ENCODE measurements at places on chromosomes 3 and 15.
A peak's percentile ranks its signal among the peaks of the same experiment; 100 is the strongest.

GRCh38 chr3:148331081-148331846 lies 366.4 kb upstream of the AGTR1 start:
- no peak for DNase-seq

DNA sequence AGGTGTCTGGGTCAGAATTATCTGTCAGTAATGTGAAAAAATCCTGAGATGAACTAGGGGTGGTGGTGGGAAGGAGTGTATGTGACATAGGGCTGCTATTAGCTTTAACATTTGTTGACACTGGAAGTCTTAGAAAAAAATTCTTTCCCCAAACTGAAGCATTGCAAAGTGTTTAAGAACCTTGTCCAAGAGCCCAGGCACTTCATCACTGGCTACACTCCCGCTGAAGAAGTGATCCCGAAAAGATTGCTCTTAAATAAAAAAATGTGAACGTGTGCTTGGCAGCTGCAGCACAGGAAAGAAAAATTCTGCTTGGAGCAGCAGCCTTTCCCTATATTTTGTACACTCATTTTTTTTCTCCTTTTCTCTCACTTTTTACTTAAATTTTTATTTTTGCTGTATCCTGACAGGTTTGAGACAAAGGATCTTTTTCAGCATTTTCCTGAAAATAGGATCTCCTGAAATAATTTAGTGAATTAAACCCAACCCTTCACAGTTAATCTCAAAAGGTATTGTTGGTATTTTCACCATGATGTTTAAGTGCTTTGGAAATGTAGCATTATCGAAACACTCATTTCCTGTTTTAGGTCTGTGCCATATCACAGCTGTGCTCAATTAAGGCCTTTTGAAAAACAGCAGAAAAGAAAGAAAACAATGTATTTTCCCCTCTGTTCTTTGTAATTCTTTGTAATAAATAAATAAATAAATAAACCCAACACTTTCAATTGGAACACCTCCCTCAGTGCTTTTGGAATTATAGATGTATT lies 477.6 kb downstream of the ZNF385D start:
- no peak for DNase-seq

- DNase-seq = no peak
Observed at GRCh38 chr3:141380987-141381386, 12.7 kb downstream of the ZBTB38 start.

GRCh38 chr3:84727616-84728015 lies 231.2 kb upstream of the CADM2 start:
- DNase-seq = no peak

DNA sequence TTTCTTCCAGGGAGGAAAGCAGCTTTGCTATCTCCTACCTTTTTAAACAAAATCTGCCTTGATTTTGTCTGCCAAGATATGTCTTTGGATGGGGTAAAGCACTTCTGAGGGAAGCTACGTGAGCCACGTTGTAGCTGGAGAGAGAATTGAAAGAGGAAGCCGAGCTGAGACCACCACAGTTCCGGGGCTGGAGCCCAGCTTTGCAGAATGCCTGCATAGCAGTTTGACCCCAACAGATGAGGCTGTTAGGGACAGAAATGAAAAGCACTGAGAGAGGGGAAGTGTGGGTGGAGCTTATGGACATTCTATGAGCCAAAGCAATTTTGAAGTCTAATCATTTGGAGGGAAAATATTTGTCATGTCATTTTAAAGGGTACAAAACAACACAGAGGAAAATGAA lies 45.4 kb downstream of the LIPC start:
- DNase-seq = no peak

GRCh38 chr3:79810581-79810980 lies 42.8 kb upstream of the ROBO1 start:
- DNase-seq = no peak

- no peak for DNase-seq
Observed at GRCh38 chr3:132635052-132635451, 24.6 kb downstream of the ACAD11 start.

DNA sequence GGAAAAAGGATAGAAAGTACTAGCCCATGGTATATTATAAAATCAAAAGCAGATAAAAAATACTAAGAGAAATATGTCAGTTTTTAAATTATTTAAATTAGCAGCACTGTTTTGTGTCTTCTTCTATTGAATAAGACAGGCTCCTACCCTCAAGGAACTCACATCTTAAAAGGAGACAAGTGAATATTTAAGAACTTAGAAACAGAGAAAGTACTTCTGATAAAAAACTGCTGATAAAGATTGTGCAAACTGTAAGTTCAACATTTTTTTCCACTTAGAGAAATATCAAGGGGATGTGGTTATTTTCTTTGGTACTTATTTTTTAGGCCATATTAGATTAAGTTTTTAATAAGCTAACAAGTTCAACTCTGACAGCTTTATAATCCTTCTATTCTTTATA lies 3.0 kb upstream of the ANKRD28 start:
- DNase-seq = no peak

GRCh38 chr3:14242490-14243311 lies 64.1 kb downstream of the LSM3 start:
- DNase-seq = no peak

GRCh38 chr15:72764656-72765055 lies 18.9 kb downstream of the ADPGK start:
- DNase-seq = no peak

DNA sequence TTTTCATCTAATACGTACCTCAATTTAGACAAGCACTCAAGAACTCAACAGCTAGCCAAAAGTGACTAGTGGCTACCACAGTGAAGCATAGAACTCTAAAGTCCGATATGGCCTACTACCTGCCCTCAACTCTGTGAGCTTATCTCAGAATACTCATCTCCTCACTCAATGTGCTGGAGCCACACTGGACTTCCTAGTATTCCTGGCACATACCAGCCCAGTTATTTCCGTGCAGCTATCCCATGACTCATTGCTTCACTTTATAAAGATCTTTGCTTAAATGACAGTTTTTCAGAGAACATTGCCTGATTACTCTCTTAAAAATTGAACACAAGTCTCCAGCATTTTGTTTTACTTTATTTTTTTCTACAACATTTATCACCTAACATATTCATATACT lies 524.7 kb downstream of the PYDC2 start:
- DNase-seq = no peak

DNA sequence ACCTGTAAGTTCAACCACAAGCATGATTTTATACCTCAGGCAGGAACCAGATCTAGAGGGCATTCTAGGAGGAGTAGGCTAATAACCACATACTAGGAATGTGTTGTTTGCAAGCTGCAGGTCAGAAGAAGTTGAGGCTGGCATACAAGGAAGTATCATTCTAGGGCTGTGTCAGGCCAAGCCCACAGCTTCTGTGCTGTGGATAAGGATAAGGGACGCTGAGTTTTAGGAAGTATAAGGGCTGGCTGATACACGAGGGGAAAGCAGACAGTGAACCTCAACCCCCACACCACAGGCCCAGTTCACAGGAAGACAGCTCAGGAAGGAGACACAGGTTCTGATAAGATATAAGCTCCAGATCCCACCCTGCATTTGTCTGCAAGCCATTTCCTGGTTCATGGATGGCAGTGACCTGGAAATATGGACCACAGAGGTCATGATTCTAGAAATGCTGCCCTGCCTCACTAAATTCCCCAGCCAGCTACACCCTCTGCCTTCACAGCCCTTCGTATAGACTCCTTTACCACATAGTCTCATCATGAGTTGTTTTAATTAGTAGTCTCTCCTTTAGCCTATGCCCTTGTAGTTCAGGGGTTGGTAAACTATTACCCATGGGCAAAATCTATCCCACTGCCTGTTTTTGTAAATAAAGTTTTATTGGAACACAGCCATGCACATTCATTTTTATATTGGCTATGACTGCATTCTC lies 260.7 kb downstream of the OPA1 start:
- DNase-seq = no peak

DNA sequence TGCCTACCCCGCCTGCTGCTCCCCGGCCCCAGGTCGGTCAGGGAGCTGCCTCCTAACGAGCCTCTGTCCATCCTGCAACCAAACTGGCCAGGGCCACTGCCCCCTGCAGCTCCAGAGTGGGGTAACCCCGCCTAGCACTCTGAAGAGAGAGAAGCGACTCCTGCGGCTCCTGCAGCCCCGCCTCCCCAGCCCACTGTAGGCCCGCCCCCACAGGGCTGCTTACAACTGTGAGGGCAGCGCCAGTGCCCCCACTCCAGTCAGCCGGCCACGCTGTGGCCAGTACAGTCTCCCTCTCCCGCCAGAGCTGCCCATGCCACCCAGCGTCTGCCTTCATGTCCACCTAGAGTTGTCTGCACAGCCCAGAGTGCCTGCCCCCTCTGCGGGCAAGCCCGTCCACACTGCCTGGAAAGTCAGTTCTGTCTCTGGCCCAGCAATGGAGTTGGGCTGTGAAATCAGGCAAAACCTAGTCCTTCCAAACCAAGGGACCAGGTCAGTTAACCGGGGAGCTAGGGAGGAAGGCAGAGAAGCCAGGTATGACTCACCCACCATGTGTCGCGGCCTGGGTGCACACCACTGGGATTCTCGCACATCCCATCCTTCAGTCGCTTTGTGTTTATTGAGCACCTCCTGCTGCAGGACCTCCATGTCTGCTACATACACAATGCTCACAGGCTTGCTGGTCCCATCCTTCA lies 2.4 kb downstream of the UCN2 start:
- DNase-seq = peak; percentile 27

All from hippocampal formation (tissue), 2 donors.